ENCODE measurements at places on chromosomes 11 and 22. TPM values are rescaled to one million over a fixed set of nuclear protein-coding genes. Genes with fewer than 3 reads are reported as not detected.

EHBP1L1 gene
- total RNA-seq = 27.1 TPM

SMTNL1 gene
- total RNA-seq = not detected

SCGB1A1 gene
- total RNA-seq = not detected

MAJIN gene
- total RNA-seq = not detected

LBHD1 gene
- total RNA-seq = 5.5 TPM

ALKBH3 gene
- total RNA-seq = 39.6 TPM

ART5 gene
- not detected for total RNA-seq

MMP8 gene
- total RNA-seq = 0.19 TPM

RFPL2 gene
- total RNA-seq = 0.68 TPM

Data from subcutaneous adipose tissue (tissue), 4 donors.